ENCODE measurements at places on chromosomes 2 and 18. TPM values are rescaled to one million over a fixed set of nuclear protein-coding genes. Genes with fewer than 3 reads are reported as not detected.

The GDF7 gene
- 4.0 TPM for total RNA-seq

The RGPD6 gene
- total RNA-seq: 51.2 TPM

The DHRS9 gene
- total RNA-seq: not detected

The DIPK1C gene
- not detected for total RNA-seq

The NT5C1B gene
- total RNA-seq: 0.33 TPM

The SLC11A1 gene
- total RNA-seq: 0.25 TPM

The SLC23A3 gene
- 2.5 TPM for total RNA-seq

The ANKRD30B gene
- total RNA-seq: 0.55 TPM

The LYPD6 gene
- 4.4 TPM for total RNA-seq

The IL18RAP gene
- total RNA-seq: not detected

The GPR45 gene
- not detected for total RNA-seq

The DYNAP gene
- total RNA-seq: not detected

The OSBPL6 gene
- 3.6 TPM for total RNA-seq
